AG10803 (cell line): ENCODE measurements at places on chromosomes 12 and 14.

DNA sequence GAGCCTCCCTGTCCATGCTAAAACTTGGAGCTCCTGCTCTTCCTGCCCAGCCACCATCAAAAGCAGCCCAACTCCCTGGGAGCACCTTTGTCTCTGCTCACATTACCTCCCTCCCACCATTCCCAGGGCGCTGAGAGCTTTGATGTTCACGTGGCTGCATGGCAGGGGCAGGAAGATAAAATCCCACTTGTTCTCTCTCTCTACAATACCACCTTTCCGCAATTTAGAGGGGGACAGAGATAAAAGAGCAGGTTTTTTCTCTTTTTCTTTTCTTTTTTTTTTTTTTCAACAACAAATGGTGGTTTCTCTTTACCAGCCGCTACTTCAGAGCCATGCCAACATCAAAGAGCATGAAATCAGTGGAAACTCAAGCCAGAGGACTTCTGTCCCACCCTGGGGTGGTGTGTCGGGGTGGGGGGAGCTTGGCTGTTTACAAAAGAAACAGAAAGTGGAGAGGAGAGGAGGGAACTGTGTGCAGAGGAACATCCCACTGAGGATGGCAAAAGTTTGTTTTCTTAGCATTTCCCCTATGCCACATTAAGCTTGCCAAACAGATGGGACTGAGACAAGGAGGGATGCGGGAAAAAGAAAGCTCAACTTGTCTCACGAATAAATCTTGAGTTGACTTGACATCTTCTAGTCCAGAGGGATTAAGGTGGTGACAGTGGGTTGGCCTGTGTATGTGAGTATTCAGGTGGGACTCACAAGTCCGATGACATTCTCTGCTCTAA is 103.7 kb upstream of the NUDT4 start:
- no peak for DNase-seq

DNA sequence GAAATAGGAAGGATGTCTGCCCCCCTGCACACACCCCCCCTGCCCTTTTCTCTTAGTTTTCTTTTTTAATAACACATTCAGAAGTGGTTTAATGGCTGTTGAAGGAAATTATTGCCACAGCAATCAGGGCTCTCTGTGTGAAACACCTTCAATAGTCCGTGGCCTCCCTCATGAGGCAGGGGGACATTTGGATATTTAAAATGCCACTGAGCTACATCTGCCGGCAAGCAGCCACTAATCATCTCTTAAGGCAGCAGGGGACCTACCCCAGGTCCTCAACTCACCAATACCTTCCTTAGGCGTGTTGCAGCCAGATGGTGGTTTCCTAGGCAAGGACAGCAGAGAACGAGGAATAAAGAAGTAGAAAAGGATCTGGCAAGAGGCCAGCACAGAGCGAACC is 283.2 kb downstream of the TTC8 start:
- no peak for DNase-seq

DNA sequence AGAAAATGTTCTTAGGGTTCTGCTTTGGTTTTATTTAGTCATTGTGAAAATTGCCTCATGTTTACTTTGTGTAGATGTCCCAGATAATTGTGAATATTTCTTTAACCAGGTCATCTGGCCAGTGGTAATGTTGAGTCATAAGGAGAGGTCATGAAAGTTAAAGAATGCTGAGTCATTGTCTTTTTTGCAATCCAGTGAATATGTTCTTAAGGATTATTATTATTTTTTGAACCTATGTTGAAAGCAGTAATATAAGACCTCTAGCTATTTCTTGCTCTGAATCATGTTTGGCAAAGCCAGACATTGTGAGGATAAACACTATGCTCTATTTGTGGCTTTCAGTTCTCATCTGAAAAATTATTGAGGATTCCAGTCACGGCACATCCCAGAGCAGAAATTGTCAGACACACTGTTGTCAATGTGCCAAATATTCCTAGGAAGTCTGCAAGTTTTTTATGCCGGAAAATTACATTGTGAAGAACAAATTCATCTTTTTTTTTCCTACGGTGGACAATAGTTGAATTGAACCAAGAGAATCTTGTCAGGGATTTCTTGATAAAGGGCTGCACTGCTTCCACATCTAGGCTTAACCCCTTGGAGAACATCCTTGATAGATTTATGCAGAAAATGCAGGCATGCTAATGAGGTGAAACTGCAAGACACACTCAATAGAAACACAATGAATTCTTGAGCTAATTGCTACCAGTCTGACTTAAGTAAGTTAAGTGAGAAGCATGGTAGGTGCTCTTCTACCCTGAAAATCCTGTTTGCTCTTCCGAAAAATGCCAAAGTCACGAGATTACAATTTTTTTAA is 369.6 kb downstream of the ATP23 start:
- DNase-seq, result peak; percentile 99

DNA sequence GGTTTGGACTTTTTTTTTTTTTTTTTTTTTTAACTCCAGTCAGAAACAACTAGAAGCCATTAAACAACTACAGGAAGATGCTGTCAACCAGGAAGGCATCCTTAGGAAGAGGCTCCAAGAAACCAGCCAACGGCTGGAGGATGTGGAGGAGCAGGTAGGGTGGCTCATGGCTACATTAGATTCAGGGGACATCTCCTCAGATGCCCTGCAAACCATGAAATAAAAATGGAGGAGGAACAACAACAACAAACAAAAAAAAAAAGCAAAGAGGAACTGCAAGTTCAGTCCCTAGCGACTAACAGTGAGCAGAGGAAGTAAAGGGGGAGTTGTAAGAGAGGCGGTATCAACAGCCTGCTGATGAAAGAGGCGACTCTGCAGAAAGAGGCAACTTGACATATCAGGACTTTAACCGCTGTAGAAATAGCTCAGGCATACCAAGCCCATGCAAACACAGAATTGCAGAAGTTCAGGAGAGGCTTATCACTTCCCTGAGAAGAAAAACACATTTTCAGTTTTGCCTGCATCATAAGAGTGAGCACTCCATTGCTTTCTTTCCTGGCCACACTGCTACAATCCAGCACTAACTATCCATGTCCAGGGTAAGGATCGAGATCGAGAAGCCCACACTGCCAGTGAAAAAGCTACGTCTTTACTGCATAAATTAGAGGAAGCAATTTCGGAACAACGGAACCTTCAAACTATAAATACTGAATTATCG is 103.5 kb upstream of the BCAT1 start:
- DNase-seq, result no peak

- DNase-seq, result peak; percentile 40
Measured at GRCh38 chr12:4037747-4038312, 164.6 kb upstream of the PARP11 start.

DNA sequence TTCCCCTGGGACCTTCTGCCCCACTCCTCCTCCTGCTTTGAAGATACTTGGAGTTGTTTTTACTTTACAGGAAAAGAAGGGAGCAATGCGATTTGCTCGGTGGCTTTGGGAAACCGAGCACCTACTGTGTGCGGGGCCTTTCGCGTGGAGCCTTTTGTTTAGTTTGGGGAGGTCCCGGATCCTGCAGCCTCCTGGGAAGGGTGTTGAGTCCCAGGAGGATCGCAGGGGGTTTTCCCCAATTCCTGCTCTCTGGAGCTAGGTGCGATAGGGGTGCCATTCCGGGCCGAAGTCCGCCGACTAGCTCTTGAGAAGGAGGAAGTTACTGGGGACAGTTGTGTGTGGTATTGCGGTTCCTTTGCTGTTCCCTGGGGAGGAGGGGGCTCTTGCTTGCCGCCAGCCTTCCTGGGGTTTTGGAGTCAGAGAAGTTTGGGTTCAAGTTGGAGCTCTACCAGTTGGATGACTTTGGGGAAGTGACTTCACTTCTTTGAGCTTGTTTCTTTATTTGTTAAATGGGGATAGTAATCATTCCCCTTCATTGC is 1.1 kb downstream of the BRI3BP start:
- no peak for DNase-seq
